ENCODE measurements at places on chromosomes 11 and 22.

- no peak for DNase-seq
Measured at GRCh38 chr22:41481131-41481830, 12.4 kb downstream of the ACO2 start.

- DNase-seq = no peak
Measured at GRCh38 chr11:33208150-33208549, 46.9 kb upstream of the CSTF3 start.

DNA sequence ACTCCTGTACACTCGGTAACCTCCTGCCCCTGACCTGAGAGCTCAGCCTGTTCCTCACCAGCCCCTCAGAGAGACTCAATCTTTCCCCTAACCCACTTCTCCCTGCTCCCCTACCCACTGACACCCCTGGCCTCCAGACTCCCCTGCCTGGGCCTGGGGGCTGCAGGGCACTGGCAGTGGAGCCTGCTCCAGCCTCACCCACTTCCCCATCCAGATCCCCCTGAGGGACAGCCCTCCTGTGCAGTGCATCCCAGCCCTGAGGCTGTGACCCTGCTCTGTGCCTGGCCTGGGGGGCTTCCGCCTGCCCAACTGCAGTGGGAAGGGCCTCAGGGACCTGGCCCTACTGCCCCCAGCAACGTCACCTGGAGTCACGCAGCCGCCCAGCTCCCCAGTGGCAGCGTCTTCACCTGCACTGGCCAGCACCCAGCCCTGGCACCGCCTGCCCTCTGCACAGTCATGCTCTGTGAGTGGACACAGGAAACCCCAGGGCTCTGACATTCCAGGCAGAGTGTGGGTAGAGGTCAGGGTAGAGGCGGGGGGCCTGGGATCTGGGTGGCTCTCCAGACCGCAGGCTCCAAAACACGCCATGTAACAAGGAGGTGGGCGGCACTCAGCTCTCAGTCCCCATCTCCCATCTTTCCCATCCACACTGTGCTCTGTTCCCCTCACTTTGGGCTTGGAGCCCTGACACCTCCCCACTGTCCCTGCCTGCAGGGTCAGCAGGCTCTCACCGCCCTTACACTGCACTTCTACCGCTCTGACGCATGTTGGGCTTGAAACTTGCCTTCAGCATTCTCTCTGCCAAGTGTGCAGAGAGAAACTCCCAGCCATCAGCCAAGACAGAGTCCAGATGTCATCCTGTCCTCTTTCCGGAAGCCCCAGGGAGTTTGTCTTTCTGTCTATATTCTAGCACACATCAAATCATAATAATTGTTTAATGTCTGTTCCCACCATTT, 5.1 kb downstream of the VSIG10L2 start:
- DNase-seq = no peak

- no peak for DNase-seq
Measured at GRCh38 chr11:99592266-99592665, 571.5 kb downstream of the CNTN5 start.

DNA sequence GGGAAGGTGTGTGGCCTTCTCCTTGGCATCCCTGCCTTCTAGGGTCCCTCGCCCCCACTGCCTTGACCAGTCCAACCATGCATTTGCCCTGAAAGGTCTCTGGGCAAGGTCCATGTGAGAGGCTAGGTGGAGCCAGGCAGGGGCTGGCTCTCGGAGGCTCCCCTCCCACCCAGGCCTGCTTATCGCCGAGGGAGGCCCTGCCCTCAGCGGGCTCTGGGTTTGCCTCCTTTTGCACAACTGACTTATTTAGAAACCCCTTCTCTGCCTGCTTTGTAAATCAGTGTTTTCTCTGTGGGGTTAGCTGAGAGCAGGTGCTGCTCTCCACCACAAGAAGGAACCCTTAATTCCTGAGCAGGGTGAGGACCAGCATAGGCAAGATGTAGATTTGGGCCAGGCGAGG, 47.7 kb downstream of the CD82 start:
- DNase-seq = no peak

- no peak for DNase-seq
Measured at GRCh38 chr11:71962428-71963038, 33.7 kb downstream of the RNF121 start.

- DNase-seq = no peak
Measured at GRCh38 chr22:45603619-45604018, 68.0 kb upstream of the ATXN10 start.

GRCh38 chr11:13328286-13328685, 50.7 kb downstream of the BMAL1 start:
- no peak for DNase-seq

GRCh38 chr11:133907216-133907615, 49.6 kb downstream of the IGSF9B start:
- DNase-seq = no peak

- DNase-seq = no peak
Measured at GRCh38 chr11:78438298-78438975, 20.8 kb upstream of the GAB2 start.

DNA sequence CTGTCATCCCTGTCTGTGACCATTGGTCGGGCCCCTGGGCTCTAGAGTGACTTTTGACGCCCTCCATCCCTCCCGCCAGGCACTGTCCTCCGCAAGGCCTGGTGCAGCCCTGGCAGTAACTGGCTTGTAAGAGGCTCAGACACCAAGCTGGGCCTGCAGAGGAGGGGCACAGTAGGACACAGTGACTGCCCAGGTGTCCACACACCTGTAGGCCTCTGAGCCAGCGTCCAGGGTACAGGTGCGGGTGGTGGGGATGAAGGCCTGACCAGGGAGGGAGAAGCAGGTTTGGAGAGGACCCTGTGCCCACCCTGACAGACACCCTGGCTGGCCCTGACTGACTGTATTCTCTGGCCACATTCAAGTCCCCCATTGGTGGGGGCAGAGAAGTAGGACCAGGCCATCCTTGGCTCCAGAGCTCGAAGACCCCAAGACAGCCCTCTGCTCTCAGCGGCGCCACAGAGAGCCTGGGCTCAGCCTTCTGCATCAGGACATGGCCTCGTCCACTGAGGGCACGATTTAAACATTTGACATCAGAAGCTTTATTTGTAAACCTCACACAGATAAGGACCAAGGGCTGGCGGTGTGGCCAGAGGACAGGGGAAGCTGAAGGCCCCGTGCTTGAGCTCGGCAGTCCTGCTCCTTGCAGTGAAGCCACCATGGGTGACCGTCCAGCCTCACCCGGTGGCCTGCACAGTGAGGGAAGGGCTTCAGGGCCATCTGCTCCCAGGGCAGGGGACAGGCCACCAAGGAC, 31.4 kb downstream of the PPIL2 start:
- no peak for DNase-seq

- no peak for DNase-seq
Measured at GRCh38 chr11:76665172-76665571, 5.4 kb downstream of the LRRC32 start.

DNA sequence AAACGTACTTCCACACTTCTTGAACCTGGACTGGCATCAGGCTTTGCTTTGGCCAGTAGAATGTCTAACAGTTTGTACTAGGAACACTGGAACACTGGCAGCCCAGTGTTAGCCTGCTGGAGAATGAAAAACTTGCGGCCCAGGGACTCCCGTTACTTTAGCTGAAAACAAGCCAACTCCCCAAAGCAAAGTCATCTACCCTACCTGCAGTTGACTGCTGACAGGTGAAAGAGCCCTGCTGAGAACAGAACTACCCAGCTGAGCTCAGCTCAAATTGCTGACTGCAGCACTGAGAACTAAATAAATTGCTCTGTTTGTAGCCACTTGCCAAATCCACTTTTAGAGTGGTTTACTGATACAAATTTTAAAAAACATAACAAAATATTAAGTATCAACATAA, 342.5 kb downstream of the LRRC4C start:
- DNase-seq = no peak

Data from H54 (cell line).